Neural progenitor cell (in vitro differentiated cells): ENCODE measurements at places on chromosomes 16 and 17.

DNA sequence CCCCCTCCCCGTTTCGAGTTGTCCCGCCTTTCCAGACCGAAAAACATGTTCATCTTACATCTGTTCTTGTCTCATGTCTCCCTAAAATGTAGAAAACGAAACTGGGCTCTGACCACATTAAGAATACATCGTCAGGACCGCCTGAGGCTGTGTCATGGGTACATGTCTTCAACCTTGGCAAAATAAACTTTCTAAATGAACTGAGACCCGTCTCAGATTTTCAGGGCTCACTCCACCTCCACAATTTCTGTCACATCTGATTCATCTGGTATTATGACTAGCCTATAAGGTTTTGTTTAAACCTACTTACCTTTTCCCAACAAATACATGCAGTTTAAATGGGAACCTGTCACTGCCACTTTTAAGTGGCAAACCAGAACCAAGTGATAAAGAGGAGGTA is 621 bp downstream of the SDR42E1 start:
- DNase-seq: no peak

DNA sequence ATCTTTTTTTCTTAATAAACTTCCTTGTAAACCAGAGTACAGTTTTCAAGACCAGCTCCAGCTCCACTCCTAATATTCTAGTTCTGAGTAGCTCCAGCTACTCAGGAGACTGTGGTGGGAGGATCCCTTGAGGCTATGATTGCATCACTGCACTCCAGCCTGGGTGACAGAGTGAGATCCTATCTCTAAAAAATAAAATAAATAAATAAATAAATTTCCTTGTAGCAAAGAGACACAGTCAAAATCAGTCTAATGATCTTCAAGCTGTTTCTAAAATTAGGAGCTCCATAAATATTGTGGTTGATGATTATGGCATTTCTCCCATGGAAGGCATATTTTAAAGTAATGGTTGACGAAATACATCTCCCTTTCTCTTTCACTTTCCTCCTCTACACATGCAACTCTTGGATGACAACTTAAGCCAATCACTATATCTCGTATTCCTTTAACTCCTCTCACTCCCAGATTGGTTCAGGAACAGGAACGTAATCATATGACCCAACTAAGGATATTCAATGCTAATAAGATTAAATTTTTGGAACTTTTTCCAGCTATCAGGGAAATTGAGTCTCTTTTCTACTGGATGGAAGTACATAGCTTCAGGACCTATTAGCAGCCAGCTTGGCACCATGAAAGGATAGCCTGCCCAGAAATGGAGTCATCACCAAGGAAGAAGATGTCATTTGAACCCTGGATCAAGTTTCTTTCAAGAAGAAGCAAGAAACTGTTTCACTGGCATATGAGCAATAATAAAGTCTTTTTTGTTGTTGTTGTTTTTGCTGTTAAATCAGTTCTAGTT is 42.1 kb upstream of the TAOK1 start:
- DNase-seq: no peak

DNA sequence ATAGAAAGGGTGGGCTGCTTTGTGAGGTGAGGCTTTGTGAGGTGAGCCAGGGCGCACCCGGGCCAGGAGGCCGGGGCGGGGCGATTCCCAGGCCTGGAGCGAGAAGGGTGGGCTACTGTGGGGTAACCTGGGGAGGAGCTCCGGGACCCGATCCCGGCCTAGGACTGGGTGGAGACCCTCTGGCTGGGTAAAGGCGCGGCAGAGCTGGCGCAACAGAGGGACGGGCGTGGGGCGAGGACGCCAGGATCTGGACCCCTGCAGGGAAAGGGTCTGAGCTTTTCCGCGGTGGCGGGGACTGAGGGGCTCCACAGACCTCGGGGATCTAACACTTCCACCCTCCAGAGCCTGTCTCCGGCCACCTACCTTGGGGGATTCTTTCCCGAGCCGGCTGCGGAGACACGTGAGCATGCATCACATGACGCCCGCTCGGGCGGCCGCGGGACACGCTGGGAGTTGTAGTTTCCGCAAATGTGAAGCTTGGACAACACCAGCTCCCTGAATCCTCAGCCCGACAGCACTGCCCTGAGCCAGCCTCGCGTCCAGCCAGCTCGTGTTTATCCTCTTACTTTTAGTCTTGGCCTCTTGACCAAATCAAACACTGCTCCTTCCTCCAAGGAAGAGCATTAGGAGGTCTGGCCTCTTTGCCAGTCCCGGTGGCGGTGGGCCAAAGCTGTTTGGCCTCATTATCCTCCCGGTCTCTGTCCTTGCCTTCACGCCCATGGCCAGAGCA is at the start of gene SLC38A7:
Gene SLC38A7, minus strand, starts transcription at position 417 of the 730 bp plus-strand sequence. CDS start 4,644 bp downstream, outside the sequence.
- peak; percentile 92 for DNase-seq

- peak; percentile 63 for DNase-seq
These were observed 593 bp downstream of the CDIPT start for GRCh38 chr16:29862383-29862883.

DNA sequence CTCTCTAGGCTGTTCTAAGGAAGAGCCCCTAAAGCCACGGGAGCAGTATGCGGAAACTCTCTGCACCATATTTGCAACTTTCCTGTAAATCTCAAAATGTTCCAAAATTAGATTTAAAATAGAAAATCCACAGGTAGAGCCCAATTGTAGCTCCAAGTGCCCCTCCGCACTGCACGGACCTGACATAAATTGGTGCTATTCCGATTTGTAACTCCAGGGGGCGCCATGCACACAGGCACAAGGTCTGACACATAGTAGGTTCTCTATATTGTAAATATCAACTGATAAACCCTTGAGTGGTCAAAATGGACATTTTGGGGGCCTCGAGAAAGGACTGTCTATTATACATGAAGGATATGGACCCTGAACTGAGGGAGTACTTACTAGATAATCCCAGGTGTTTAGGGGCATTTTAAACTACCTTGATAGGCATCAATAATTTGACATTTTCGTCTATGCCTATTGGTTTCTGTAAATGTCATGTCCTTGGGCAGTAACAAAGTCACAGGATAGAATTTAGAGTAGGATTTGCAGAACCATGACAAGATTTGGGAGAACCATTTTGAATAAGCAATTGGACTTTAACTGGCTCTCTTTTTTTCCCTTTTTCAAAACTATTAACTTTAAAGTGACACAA is 36.6 kb upstream of the TMEM132E start:
- peak; percentile 44 for DNase-seq

DNA sequence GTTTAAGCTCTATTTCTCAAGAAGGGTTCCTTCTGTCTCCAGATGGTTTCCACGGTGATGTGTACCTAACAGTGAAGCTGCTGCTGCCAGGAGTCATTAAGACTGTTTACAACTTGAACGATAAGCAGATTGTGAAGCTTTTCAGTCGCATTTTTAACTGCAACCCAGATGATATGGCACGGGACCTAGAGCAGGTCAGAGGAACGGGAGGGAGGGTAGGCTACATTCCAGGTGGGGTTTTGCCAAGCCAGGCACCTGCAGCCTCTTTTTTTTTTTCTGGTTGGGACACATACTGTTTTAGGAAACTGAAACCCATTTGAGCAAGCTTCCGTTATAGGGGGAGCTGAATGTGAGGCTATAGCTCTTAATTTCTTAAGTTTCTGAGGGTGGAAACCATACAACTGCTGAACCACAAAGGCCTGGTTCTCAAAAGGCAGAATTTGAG is 10.6 kb downstream of the LIG3 start:
- DNase-seq: no peak

DNA sequence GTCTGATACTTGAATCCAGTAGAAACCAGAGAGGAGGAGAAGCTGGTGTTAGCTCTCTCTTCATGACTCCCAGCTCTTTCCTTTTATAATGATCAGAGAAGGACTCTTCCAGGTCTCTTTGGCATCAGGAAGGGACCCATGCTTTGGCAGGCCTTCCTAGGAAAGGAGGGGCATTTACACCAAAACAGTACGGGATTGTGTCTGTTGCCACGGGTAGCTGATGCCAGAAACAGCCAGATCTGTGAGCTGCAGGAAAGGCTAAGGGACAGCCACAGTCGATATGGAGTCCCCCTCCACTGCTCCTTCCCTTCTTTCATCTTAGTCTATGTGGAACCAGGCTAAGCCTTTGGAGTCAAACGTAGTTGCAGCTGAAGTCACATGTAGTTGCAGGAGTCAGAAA is 9.3 kb downstream of the CEP295NL start:
- no peak for DNase-seq

- no peak for DNase-seq
These were observed 6.2 kb upstream of the DLX4 start for GRCh38 chr17:49962599-49963308.

DNA sequence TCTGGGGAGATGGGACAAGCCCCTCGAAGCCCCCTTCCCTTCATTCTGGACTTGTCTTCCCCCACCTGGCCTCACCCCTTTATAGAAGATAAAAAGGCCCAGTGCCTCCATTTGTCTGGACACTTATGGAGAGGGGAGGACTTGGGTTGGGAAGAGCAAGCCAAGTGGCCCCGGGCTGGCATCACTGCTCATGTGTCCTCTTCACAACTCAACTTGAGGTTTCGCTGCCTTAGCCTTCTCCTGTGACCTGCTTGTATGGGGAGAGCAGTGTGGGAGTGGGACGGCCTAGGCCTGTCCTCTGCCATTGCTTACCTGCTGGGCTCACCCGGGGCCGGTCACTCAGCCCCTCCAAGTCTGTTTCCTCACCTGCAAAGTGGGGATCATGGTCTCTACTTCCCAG is 1.4 kb downstream of the PAQR4 start:
- no peak for DNase-seq

- DNase-seq: no peak
These were observed 68.1 kb downstream of the COG7 start for GRCh38 chr16:23384878-23385277.

DNA sequence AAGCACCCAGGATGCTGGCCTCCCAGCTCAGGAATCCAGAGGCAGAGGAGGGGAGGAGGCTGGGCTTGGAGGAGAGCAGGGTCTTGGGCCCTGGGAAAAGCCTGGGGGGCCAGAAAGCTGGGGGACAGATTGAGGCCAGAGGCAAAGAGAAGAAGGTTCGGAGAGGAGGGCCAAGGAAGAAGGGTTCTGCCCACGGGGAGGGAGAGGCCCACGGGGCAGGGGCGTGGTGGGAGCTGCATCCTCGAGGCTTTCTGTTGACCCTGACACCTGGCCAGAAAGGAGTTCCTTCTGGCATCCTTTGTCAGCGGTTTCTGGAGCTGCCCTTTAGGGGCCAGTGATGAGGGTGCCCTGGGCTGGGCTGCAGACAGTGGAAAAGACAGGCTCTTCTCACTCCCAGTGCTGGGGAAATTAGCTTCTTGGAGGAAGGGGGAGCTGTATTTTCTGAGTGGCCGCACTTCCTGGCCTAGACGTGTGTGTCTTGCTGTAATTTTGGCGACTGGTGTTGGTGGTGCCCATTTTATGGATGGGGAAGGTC is 308.7 kb downstream of the SEC14L1 start:
- no peak for DNase-seq

- DNase-seq: no peak
These were observed 1.5 kb upstream of the NQO1 start for GRCh38 chr16:69727916-69728270.

DNA sequence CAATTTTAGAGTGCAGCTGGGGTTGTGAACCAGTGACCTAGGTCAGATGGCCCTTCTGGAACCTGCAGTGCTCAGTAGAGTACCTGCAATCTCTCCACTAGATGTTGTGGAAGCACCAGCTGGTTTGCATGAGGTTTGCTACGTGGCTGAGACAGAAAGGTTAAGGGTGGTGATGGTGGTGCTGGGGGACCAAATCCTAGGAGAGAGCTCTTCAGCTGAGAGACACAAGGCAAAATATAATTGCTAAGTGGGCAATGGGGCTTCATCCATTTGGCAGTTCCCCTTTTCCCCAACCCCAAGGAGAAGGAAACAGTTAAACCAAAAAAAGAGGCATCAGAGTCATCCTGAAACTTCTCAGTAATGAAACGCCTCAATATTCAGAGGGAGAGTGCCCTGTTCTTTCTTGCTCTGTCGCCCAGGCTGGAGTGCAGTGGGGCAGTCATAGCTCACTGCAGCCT is 13.9 kb downstream of the ITPRIPL2 start:
- no peak for DNase-seq

DNA sequence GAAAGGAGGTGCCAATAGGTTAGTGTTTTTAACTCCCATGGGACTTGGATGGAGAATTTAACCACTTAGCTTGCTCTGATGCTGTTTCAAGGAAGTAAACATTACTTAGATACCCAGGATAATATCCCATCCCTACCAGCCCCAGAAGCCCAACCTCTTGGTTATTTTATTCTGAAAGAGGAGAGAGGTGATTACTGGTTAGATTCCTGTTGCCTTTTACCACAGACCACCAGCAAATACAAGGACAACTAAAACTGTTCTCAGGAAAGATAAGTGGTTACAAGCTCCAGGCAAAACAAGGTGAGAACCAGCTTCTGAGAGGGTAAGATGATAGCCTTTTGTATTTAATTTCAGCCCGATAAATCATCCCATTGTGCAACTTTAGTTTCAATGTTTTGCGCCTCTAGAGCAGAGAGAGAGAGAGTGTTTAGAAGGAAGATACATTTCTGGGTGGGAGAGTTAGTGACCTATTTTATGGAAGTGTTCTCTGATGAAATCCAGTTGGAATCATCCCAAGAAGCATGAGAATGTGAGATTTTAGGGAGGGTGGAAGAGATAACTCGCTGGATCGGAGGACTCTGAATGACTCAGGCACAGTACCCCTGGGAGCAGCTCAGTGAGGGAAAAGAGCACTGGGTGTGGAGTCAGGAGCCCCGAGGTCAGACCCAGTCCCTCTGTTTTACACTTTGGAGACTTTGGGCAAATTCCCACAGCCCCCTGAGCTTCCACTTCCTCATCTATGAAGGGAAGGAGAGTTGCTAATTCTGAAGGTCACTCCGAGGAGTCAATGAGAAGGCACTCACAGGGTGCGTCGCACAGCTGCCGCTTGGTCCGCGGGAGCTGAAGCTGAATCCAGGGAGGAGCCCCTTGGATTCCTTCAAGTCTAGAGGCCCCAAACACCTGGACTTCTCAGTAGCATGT is 12.1 kb downstream of the GLP2R start:
- DNase-seq: no peak

DNA sequence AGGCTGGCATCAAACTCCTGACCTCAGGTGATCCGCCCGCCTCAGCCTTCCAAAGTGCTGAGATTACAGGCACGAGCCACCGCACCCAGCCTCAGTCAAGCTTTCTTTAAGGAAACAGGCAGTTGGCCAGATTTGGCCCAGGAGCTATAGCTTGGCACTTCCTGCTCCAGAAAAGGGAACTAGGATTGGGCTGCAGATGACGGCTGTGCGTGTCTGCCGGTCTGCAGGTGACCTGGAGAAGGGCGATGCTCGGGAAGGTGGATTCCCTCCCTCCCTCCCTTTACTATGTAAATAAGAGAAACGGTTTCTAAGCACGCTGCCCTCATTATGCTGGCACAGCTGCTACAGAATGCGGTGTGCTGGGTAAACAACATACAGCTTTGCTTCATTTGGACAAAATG is 215.9 kb downstream of the RPTOR start:
- DNase-seq: no peak

DNA sequence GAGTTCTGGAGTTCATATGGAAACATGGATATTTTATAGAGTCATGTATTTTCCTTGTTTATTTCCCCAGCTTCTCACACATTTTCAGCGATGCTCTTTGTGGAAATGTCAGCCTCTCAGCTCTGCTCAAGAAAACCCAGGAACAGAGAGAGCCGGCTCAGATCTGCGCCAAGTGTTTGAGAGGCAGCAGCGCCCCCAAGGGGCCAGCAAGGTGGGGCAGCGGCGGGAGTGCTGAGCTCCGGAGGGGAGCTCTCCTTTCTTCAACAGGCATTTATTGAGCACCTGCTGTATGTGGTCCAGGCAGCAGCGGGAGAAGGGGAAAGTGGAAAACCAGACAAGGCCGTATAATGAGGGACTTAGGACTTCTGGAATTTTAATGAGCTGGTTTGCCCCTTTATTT is 421.1 kb upstream of the C16orf82 start:
- peak; percentile 80 for DNase-seq
